ENCODE measurements at places on chromosomes 6 and 20. TPM values are rescaled to one million over a fixed set of nuclear protein-coding genes. Genes with fewer than 3 reads are reported as not detected.

GRCh38 chr20:33415948-33416347, 14.6 kb upstream of the CDK5RAP1 start:
- no peak for DNase-seq

DNA sequence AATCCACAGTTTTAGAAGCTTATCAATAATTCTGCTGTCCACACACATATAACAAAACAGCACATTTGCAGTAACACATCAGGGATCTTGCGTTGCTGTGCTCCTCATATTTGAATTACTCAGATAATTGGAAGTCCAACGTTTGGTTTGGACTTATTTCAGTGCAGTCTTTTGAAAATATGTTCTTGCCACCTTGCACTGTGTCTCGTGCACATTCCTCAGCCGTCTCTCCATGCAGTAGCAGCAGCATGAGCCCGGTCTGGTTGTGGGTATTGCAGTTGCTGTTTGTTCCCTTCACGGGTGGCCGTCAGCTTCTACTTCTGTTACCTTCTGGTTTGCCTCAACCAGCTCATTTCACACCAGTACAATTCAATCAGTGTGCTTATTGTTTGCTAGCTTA, 215.5 kb downstream of the SLC24A3 start:
- no peak for DNase-seq

The HLA-DPB1 gene
- 18.0 TPM for total RNA-seq

GRCh38 chr20:46681032-46681854, 8.0 kb downstream of the TP53RK start:
- peak; percentile 77 for DNase-seq

The HAO1 gene
- 0.72 TPM for total RNA-seq

All from hepatocyte (in vitro differentiated cells).